ENCODE measurements at places on chromosomes 12 and 14. TPM values are rescaled to one million over a fixed set of nuclear protein-coding genes. Genes with fewer than 3 reads are reported as not detected.

DNA sequence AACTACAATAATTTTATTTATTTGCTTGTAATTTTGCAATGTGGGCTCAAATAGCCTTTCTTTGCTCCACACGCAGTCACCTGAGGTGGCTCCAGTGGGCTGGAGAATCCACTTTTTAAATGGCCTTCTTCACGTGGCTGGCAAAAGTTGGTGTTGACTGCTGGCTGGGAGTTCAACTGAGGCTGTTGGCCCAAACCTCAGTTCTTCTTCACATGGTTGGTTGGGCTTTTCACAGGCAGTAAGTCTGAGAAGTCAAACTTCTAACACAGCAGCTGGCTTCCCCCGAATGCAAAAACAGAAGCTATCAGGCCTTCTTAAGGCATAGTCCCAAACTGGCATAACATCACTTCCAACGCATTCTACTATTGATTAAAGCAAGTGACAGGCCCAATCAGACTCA, 2.1 kb upstream of the OXA1L start:
- H3K4me3 ChIP-seq: no peak overlapping the region
- DNase-seq: no peak
- H3K4me1 ChIP-seq: peaks cover 4% of the 10 kb centered on the region
- H3K27me3 ChIP-seq: no peaks in the 10 kb centered on the region

RFX4 gene
- polyA plus RNA-seq: not detected

DNA sequence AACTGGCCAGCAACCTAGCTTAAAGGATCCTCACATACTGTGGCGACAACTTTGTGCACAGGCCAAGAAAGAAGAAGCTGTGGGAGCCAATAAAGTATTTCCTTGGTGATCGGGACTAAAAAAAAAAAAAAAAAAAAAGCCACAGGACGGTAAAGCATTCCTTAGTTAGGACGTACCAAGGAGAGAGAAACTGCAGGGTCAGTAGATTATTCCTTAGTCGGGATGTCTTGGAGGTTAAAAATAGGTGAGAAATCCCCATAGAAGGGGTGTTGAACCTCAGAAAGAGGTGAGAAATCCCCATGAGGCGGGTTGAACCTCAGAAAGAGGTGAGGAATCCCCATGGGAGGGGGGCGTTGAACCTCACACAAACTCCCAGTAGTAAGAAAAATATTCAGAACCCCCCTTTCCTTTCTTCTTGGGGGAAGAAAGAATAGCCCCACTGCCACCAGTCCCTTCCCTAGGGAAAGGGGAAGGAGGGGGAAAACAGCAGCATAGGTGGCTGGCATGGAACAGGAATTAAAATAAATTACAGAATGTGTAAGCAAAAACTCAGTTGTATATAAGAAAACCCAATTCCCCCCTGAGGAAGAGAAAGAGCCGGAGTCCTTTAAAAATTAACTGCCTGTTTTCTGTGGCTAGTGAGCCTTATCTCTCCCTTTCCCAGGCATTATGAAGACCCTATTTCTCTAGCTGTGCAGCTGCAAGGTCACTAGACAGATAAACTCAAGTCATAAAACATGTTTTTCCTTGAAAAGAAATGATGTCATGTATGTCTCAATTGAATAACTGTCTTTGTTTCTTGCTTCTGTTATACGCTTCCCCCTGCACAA, 26.8 kb downstream of the KLRK1 start:
- peaks cover 36% of the 10 kb centered on the region for H3K4me1 ChIP-seq
- no peaks in the 10 kb centered on the region for H3K27me3 ChIP-seq
- peak overlapping the region; percentile 95 for H3K27ac ChIP-seq
- DNase-seq: peak; percentile 23
- no peaks in the 10 kb centered on the region for H3K36me3 ChIP-seq

DNA sequence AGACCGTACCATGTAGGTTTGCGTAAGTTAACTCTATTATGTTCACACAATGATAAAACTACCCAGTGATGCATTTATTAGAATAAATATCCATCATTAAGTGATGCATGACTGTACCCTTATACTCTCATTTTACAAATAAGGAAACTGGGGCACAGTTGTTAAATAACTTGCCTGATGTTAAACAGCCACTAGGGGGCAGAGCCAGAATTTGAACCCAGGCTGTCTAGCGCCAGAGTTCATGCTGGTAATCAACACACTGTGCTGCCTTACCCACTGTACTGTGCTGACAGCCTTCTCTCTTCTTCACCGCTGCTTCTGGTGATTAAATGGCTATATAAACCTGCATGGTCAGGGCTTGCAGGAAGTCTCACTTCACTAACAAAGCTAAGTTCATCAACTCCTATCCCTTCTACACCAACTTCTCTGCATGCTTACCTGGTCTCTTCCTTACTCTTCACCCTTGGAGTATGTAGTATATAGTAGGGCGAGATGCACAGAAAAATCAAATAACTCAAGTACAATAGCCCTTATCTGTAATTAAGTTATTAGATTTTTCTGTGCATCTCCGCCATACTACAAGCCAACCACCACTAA, 43.6 kb upstream of the APPL2 start:
- peaks cover 4% of the 10 kb centered on the region for H3K4me1 ChIP-seq
- H3K27ac ChIP-seq: no peak overlapping the region
- H3K27me3 ChIP-seq: no peaks in the 10 kb centered on the region

LGR5 gene
- polyA plus RNA-seq: 0.22 TPM

RCOR1 gene
- polyA plus RNA-seq: 10.6 TPM

IL26 gene
- polyA plus RNA-seq: not detected

DNA sequence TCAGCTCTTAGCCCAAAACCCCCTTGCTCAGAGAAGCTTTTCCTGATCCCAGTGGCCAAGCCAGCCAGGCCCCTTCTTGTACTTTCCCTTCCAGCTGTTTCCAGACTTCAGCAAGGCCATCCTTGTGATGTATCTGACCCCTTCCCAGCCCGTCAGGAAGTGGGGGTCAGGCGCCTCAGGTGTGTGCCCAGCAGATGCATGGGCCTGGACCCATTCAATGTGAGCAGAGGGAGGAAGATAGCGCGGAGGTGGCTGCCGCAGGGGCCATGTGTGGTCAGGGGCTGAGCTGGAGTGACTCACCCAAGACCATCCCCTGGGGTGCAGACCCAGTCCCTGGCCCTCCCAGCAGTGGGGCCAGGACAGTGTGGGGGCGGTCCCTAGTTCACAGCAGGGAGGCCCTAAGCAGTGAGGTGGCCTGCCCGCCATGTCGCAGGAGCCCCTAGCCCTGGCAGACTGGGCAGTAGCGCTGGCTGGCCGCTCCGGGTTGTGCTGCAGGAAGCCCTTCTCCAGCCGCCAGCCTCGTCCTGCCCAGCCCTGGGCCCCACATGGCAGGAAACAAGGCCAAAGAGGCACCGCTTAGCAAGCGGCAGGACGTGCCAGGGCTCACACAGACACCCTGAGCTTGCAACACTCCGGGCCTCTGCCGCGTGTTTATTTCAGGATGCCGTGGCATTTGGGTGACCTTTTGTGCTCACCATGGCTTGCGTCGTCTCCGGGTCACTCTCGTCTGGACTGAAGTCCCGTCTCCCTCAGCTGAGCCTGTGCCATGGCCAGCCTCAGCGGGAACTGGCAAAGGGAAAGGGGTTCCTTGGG, 12.0 kb downstream of the ADSS1 start:
- no peak overlapping the region for H3K27ac ChIP-seq
- no peaks in the 10 kb centered on the region for H3K36me3 ChIP-seq
- H3K27me3 ChIP-seq: no peaks in the 10 kb centered on the region
- peaks cover 2% of the 10 kb centered on the region for H3K4me1 ChIP-seq
- no peak for DNase-seq
- H3K4me3 ChIP-seq: no peak overlapping the region
